ENCODE measurements at places on chromosomes 12 and 14.
A peak's percentile ranks its signal among the peaks of the same experiment; 100 is the strongest.

DNA sequence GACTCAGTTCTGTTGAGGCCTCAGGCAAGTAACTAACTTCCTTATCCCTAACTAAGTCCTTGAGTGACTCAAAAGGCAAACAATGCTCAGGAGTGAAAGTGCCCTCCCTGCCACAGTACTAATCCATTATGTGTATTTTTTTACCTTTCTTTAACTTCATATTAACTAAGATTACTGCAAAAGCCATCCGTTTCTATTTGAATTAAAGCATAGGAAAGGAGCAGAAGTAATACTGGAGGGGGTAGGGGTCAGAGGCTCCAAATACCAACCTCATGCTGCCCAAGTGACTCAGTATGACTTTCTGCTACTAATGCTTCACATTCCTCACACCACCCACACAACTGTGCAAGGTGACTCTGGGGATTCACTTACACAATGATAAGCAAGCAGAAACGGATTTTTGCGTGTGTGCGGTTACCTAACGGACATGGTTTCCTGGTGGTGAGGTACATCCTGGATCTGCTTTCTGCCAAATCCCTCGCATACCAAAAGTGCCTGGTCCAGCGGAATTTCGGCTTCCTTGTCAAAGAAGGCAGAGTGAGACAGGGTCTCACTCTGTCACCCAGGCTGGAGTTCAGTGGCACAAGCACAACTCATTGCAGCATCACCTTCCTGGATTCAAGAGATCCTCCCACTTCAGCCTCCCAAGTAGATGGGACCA is 25.1 kb downstream of the MOK start:
- no peak for DNase-seq

DNA sequence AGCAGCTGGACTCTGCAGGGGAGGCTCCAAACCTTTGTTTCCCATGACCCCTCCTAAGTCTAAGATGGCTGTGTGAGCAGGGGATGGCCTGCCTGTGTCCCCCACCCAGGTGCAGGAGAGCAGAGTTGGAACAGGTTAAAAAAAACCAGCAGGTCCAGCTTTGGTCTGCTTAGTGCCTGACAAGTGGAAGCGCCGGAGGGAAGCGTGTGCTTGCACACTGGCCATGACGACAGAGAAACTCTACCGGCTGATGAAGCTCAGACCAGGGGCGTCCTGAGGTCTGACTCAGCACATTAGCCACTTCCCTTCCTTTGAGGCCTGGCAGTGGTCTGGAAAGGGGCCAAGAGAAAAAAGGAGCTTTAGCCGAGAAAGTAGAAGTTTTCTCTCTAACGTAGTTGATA is 280.1 kb downstream of the VRK1 start:
- DNase-seq: peak; percentile 14

DNA sequence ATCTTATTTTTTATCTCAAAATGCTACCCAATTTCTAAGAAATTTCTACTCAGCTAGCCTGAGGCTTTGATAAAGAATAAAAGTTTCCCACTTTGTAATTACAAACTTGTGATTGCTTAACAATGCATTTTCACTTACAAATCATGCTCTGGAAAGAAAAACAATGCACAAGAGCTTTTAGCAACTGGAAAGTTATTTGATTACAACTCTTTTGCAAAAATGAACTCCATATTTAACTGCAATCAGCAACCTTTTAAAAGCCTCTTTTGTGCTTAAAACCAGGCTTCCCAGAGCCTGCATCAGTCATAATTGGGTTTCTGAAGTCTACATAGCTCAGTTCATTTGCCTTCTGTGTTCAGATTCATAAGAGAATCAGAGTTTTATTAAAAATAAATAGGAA is 395.2 kb downstream of the PAWR start:
- no peak for DNase-seq

DNA sequence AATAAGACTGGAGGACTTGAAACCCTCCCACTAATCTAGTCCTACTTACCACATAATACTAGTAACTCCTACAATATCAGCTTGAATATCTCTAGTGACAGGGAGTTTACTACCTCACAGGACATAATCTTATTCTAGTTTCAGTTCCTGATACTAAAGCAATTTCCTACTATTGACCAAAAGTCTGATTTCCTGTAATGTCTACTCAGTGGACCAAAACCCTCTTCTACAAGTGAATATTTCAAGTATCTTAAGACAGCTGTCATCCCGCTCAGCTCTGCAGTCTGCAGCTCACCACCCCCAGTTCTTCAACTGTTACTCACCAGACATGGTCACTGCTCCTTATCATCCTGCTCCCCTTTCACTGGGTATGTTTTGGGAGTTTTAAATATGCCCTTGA is 70.8 kb upstream of the TMCC3 start:
- DNase-seq: no peak

GRCh38 chr12:25433581-25434325 is 119.3 kb downstream of the LMNTD1 start:
- no peak for DNase-seq

- DNase-seq: no peak
Observed at GRCh38 chr14:91348845-91349465, 68.7 kb downstream of the CCDC88C start.

GRCh38 chr14:41749429-41749828 is 142.8 kb downstream of the LRFN5 start:
- DNase-seq: no peak

- no peak for DNase-seq
Observed at GRCh38 chr12:109524466-109525278, 47.2 kb downstream of the UBE3B start.

DNA sequence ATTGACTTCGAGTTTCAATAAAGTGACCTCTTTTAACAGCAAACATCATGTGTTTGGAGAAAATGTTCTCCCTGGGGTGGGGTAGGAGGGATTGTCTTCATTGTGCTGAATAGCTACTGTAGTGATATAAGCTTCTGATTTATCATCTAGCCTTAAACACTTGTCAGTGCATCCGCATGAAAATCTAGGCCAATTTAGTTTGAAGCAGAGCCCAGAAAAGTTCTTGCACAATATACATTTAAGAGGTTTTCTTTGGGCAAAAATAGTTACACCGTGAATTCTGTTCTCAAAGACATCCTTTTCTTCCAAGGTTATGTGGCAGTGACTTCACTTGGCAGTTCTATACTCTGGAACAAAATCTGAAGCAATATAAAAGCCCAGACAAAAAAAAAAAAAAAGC is 136.0 kb upstream of the IFNG-AS1 start:
- DNase-seq: no peak

All from SK-N-DZ (cell line).